ENCODE measurements at places on chromosomes 16 and 17.

DNA sequence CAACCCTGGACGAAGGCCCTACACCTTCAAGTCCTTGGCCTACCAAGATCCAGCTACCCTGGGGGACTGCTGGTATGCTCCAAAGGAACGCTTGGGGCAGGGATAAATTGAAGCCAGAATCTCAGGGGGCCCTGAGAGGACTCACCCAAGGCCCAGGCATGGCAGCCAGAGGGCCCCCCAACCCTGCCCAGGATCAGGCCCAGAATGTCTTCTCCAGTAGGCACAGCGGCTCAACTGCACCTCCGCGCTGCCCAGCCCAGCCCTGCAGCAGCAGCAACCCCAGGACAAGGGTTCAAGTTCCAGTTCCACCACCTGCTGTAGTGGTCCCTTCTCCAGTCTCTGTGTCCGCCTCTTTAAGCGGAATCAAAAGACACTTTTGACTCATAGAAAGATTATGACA lies 2.2 kb downstream of the TFAP4 start:
- no peak for DNase-seq

DNA sequence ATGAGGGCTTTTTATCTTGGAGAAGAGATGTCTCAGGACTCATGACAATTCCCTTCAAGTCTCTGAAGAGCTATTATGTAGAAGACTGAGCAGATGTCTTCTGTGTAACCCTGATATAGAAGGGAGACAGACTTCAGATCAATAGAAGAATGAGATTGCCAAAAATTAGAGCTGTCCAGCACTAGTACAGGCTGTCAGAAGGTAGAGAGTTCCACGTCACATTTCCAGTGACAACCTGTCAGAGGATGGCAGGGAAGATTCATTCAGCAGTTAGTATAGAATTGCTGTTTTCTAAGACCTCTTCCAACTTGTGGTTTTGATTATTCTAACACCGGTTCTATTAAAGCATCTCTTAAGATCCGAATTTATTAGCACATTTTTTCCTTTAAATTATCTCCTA lies 520.6 kb downstream of the RBFOX1 start:
- DNase-seq: no peak

GRCh38 chr17:77884967-77885641 lies 73.4 kb upstream of the TNRC6C start:
- no peak for DNase-seq

DNA sequence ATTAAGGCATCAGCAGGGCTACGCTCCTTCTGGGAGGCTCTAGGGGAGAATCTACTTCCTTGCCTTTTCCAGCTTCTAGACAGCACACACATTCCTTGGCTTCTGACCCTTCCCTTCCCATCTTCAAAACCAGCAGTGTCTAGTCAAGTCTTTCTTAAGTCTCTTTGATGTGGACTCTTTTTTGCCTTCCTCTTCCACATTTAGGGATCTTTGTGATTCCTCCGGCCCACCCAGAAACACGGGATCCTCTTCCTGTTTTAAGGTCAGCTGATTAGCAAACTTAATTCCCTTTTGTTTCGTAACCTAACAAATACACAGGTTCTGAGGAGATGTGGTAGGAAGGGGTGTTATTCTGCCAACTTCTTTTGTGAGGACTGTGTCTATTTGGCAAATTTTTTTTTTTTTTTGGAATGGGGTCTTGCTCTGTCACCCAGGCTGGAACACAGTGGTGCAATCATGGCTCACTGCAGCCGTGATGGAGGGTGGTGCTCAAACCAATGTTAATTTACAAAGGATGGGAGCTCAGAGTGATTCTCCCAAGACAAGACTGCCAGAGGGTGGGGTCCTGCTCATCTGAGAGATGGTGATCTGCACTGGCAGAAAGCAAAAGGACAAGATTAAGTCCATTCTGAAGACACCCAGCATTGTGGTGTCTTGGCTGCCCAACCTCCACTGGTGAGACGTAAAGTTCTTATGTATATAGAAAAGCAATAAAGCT lies 14.7 kb downstream of the KNOP1 start:
- no peak for DNase-seq

DNA sequence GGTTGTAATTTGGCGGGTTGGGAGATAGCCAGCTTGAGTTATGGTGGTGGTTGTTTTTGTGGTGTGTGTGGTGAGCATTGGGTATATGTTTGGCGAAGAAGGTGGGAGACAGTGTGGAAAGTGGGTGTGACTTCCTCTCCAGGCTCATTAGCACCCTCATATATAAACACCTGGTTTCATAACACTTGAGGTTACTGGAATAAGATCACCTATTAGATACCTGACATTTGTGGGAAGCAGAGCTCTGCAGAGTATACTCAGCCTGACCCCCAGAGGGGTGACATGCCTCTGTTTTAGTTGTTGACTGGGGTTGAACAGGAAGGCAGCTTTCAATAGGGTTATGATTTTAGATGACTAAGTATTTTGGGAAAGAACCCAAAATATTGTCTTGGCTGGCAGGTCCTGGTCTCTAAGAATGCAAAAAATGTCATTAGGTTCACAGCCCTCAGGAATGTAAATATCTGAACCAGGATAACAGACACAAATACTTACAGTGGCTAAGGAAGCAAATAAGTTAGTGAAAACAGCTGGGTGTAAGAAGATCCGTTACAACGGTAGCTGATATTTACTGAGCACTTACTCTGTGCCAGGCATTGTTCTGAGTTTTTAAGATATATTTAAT lies 18.3 kb upstream of the EFCAB13 start:
- peak; percentile 68 for DNase-seq

DNA sequence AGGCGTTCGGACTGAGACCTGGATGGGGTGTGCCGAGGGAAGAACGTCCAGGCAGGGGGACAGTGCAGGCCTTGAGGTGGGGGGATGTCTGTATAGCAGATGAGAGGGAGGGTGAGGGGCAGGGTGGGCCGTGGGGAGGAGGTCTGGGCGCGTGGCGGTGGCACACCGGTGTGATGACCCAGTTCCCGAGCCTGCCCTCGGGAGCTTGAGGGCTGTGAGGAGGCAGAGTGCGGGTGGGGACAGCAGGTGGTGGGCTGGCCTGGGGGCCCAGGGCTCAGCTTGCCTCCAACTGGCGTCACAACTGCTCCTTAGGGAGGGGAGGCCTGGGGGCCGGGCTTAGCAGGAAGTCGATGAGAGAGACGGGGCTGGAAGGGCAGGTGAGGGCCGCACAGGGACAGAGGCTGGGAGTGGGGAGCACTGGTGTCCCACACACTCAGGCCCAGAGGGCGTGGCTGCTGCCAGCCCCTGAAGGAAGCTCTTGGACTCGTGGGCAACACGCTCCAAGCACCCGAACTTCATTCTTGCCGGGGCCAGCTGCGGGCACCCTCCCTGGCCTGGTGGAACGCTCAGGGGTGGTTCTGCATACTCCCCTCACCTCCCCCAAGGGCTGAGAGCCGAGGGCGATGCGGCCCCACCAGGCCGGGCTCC lies 6.5 kb downstream of the CACNA1H start:
- DNase-seq: no peak

GRCh38 chr16:4668313-4668960 lies 24.9 kb upstream of the NUDT16L1 start:
- no peak for DNase-seq

Measured in AG08396 (cell line).